ENCODE measurements at places on chromosomes 11 and 22. TPM values are rescaled to one million over a fixed set of nuclear protein-coding genes. Genes with fewer than 3 reads are reported as not detected.

The HARBI1 gene
- total RNA-seq, result 3.0 TPM

The OR8D4 gene
- not detected for total RNA-seq

The FEN1 gene
- 7.4 TPM for total RNA-seq

The USP2 gene
- total RNA-seq, result 6.9 TPM

The OR52H1 gene
- not detected for total RNA-seq

The LINC01488 gene
- total RNA-seq, result not detected

The NTM gene
- total RNA-seq, result 25.3 TPM

The TEAD1 gene
- 307 TPM for total RNA-seq

The XKR3 gene
- not detected for total RNA-seq

The SLC22A12 gene
- not detected for total RNA-seq

The PVALB gene
- not detected for total RNA-seq

The APOL6 gene
- total RNA-seq, result 21.0 TPM

The CRYBB2 gene
- total RNA-seq, result not detected

The PATE4 gene
- total RNA-seq, result not detected

The MYO7A gene
- 4.8 TPM for total RNA-seq

The FAM111B gene
- 0.13 TPM for total RNA-seq

The SLC29A2 gene
- total RNA-seq, result 3.6 TPM

The TMEM191C gene
- 0.99 TPM for total RNA-seq

The CNIH2 gene
- not detected for total RNA-seq

The CDHR5 gene
- total RNA-seq, result not detected

The SYT7 gene
- total RNA-seq, result 2.1 TPM

The HEPHL1 gene
- not detected for total RNA-seq

The DEPDC7 gene
- 1.3 TPM for total RNA-seq

The CD248 gene
- total RNA-seq, result 28.2 TPM

The SMIM35 gene
- not detected for total RNA-seq

The CHRNA10 gene
- 0.83 TPM for total RNA-seq

The MPZL3 gene
- total RNA-seq, result 0.50 TPM

The ACR gene
- not detected for total RNA-seq

The LRRC56 gene
- not detected for total RNA-seq

The OR10D3 gene
- not detected for total RNA-seq

The DAGLA gene
- total RNA-seq, result 4.6 TPM

The SHANK3 gene
- total RNA-seq, result 21.1 TPM

The ANGPTL5 gene
- total RNA-seq, result 0.42 TPM
